ENCODE measurements at places on chromosomes 6 and 20. TPM values are rescaled to one million over a fixed set of nuclear protein-coding genes. Genes with fewer than 3 reads are reported as not detected.
A peak's percentile ranks its signal among the peaks of the same experiment; 100 is the strongest.

- DNase-seq = no peak
These were observed 258.8 kb downstream of the CDH4 start for GRCh38 chr20:61510778-61511330.

- no peak for DNase-seq
These were observed 243.9 kb upstream of the TCF21 start for GRCh38 chr6:133644892-133645619.

DNA sequence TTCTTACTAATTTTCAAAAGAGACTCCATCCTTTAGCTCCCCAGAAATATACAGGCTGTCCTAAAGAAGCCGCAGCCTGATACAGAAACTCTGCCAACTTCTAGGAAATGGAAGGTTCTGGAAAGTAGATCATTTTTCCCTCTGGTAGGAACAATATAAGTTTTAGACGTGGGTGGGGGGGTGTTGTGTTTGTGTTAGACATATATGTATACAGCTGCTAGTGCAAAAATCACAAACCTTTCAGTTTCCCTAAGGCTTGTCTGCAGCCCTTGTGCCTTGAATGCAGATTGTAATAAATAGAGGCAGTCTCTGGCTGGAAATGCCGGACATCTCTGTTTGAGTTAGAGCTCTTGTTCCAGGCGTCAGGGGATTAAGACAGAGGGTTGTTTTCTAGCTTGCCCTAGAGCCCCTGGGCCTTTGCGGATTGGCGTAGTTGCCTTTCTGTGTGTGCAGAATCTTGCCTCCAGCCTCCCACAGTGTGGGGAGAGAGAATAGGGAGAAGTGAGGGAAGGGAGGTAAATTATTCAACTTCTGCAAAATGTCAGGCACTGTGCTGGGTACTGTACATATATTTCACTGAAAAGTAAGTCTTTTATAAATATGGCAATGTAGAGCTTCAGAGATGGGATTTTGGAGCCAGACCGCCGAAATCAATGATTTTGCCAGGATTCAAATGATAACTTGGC is 269.7 kb downstream of the PRL start:
- no peak for DNase-seq

DNA sequence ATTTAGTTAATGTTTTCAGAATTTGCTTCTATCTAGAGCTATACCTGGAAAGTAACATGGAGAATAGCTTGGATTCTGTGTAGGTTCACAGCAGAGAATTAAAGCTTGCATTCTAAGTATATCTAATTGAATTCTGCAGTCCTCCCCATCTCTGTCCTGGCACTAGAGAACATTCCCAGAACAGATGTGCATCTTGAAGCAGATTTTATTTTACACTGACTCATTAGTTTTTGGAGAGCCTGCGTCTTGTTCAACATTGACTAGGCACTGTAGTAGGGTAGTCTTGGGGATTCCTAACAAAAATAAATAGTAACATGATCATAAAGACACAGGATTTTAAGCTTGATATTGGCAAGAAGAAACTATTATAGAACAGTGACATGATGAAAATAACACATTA is 36.2 kb upstream of the BAG2 start:
- DNase-seq = no peak

LHFPL5 gene
- total RNA-seq = not detected

DNA sequence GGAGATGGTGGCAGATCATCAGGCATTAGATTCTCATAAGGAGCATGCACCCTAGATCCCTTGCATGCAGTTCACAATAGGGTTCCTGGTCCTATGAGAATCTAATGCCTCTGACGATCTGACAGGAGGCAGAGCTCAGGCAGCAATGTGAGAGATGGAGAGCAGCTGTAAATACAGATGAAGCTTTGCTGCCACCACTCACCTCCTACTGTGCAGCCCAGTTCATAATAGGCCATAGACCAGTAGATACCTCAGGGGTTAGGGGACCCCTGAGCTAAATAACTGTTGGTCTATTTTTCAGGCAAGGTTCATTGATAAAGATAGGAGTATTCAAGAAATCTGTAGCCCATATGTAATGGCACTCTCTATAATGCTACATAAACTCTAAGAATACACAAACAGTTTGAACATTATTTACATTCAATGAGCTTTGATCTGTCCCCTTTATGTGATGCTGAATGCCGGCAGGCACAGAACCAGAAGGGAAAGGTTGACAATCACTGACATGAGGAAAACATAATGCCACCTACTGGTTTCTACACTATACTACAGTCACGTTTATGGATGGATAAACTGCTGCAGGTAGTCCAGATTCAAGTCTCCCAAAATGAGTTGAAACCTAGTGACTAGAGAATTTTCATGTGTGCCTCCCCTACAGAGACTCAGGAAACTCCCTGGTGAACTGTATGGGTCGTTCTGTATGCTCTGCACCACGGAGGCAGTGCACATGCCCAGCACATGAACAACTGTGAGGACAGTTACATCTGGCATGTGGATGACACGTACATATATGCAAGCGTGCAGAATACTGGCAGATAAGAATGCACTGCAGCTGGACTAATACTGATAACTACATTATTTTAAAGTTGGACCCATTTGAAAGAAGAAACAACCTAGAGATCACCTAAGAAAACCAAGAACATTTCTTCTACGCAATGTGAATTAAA is 72.0 kb downstream of the DST start:
- peak; percentile 52 for DNase-seq

USP49 gene
- total RNA-seq = 4.5 TPM

DNA sequence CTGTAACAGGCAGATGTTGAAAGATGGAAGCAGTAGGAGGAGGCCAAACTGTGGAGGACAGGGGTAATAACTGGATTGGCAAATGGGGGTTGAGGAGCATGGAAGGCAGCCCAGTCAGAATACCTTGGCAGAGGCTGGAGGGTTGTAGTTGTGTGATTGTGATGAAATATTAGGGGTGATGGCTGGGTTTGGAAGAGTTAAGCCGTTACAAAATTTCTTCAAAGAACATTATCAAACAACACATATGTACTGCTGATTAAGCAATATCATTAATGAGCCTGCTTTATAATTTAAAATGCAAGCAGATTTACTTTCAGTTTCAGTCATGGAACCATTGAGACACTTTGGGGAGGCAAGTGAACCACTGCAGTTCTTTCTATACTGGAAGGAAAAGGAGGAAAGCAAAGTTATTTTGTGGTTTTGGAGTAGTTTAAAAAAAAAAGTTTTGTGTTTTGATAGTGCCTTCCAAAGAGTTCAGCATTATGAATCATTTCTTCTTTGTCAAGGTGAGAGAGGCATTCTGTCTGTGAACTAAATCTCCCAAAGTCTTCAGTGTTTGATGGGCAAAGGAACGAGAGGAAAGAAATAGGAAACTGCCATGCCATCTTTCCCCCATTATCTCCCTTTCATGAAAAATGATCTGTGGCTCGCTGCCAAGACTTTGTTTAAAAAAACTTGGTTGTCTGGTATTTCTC is 20.7 kb downstream of the FOXO3 start:
- DNase-seq = peak; percentile 62

DNA sequence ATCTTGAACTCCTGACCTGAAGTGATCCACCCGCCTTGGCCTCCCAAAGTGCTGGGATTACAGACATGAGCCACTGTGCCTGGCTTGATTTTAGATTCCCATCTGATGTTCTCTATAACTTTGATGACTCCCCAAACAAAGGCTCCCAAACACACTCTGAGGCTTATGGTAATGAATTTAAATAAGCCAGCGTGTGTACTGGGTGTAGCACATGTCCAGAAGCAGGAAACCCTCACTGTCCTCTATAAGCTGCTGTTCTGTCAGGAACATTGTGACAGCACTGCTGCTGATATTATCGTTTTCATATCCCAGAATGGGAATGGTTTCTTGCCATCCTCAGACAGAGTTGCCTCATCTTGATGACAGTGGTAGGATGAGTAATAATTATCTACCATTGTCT is 54.1 kb upstream of the SALL4 start:
- no peak for DNase-seq

- peak; percentile 30 for DNase-seq
These were observed 8.8 kb upstream of the RSPH3 start for GRCh38 chr6:159008656-159009288.

- no peak for DNase-seq
These were observed 42.4 kb downstream of the TNFRSF21 start for GRCh38 chr6:47267301-47267700.

DEFB124 gene
- total RNA-seq = not detected

GRCh38 chr6:73694711-73695411 is 1.1 kb upstream of the CD109 start:
- peak; percentile 83 for DNase-seq

DNA sequence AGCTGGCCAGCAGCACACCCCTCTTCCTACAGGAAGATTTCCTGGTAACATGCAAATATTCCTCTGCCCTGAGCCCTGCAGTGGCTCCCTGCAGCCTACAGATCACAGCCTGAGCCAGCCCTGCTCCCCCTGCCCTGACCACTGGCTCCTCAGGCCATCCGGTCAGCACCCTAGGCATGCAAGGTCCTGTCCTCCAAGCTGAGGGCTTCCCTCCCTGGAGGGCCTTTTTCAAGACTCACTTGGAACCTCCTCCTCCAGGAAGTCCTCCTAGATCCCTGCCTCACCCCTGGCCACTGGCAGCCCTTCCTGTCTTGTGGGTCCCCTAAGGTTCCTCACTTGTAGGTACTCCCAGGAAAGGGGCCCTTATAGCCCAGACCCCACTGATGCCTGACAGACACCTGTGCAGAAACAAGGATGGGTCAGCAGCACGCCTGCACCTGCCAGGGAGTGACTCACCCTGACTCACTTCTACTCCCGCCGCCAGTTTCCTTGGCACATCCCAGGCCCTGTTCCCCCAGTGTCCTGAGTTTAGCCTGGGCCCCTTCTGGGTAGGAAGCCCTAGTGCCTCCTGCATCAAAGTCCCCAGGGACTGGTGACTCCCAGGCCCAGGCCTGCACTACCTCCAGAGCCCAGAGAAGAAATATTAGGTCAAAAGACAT is 3.2 kb downstream of the SLC4A11 start:
- peak; percentile 28 for DNase-seq

- no peak for DNase-seq
These were observed 626 bp upstream of the CDK5RAP1 start for GRCh38 chr20:33401921-33402369.

DNA sequence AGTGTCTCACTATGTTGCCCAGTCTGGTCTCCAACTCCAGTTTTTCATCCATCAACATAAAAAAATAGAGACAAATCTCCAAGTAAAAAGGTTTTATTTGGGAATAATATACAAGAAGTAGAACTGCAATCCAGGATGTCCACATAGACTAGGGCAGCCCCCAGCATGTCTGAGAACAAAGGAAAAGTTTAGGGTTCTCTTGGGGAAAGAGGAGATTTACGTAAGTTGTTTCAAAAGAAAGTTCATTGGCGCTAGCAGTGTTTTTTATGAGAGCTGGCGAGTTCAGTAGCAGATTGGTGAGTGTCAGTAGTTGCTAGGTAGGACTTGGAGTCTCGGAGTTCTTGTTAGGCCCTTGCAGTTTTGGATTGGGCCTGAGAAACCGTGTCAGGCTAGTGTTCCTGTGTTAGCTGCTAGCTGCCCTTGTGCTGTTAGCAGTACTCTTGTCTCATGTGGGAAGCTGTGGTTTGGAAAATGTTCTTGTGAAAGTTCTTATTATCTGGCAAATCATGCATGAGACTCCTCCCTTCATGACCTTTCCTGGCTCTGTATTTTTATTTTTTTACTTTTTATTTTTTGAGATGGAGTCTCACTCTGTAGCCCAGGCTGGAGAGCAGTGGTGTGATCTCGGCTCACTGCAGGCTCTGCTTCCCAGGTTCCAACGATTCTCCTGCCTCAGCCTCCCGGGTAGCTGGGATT is 24.7 kb downstream of the TTLL9 start:
- DNase-seq = peak; percentile 58

- no peak for DNase-seq
These were observed 54.8 kb downstream of the TNFAIP3 start for GRCh38 chr6:137921823-137922222.

GRCh38 chr6:68343901-68344300 is 291.2 kb upstream of the ADGRB3 start:
- DNase-seq = no peak

DNA sequence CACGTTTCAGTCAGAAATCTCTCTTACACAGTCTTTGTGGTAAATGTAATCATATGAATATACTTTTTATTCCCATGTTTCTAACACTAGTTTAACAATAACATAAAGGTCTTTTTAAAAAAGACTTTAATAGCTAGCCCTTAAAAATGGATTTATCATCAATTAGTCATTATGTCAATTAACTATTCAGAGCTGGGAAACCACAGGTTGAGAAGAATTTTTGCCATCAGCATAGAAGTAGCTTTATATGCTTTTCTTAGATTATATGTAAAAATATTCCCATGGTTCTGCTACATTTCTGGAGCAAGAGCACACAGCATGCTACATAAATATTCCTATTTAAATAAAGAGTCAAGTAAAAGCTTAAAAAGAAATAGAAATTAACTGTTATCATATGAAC is 35.5 kb downstream of the ASCC3 start:
- no peak for DNase-seq

GRCh38 chr6:71029555-71029954 is 72.7 kb upstream of the B3GAT2 start:
- no peak for DNase-seq

AVP gene
- not detected for total RNA-seq

KHDRBS2 gene
- total RNA-seq = not detected

DNA sequence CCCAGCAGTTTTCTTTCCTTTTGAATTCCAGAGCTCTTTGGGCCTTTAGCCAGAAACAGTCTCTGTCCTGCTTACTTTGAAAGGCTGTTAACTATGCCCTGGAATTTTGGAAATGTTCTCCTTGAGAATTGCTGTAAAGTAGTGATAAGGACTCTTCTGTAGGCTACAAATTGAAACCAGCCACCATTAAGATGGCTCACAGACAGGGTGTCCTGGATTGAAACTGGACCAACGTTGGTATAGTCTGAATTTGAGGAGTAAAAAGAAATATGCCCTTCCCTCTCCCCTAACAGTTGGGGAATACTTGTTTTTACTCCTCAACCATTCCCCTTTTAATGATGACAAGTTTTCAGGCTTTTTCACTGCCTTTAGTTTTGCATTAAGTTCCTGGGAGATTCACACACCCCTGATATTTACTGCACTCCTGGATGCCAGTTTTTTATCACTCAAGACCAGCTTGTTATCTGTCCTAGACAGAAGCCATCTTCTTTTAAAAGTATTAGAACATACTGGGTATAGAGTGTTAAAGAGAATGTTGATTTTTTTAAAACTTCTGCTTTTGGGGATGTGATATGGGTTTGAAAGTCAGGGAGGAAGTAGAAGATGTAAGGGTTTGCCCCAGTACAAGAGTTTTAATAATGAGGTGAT is 21.9 kb downstream of the TOP1 start:
- no peak for DNase-seq

HTR1E gene
- not detected for total RNA-seq

LPIN3 gene
- 3.0 TPM for total RNA-seq

- DNase-seq = peak; percentile 88
These were observed 2.4 kb upstream of the GCNT2 start for GRCh38 chr6:10518557-10519407.

KIF25 gene
- not detected for total RNA-seq

GRCh38 chr6:33589731-33590530 is 9.9 kb upstream of the BAK1 start:
- peak; percentile 82 for DNase-seq

GRCh38 chr6:117317261-117317660 is 51.9 kb downstream of the VGLL2 start:
- DNase-seq = no peak

Data from endothelial cell of umbilical vein (primary cell).